ENCODE measurements at places on chromosomes 1 and 21.

- DNase-seq: no peak
These were observed 147.7 kb downstream of the FAF1 start for GRCh38 chr1:50812346-50812745.

DNA sequence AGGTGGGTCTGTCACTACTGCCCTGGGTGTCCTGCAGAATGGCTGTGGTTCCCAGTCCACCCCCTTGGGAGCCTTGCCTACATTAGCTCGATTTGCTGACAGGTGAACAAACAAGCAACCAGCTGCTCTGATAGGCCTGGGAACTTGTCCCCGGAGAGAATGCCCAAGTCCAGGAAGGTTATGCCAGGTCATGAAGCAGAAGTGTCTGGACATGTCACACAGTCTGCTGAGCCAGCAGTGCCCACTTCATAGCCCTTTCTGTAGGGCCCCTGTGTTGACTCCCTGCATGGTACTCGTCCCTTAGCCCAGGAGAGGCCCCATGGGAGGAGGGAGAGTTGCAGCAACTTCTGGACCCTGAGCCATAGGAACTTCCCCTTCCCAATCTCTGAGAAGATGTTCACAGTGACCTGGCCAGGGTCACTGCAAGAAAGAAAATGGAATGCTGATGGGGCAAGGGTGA lies 31.0 kb downstream of the UCK2 start:
- no peak for DNase-seq

GRCh38 chr1:211644653-211645052 lies 30.8 kb downstream of the NEK2 start:
- no peak for DNase-seq

DNA sequence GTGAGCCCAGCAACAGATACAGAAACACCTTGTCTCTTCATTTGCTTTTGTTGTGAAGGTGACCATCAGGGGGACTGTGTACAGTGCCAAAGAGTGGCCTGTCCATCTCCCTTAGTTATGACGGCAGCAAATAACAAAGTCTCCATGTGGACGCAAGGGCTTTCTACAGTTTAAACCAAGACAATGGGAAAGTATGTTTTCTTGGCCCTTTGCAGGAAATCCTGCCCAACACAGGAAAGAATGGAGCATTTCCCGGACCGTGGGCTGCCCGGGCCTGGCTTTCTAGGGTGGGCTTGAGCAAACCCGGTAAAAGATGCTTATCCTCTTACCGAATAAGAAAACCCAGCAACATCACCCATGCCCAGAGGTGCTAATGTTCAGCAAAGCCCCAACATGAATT lies 87.3 kb downstream of the ZBTB18 start:
- DNase-seq: no peak

DNA sequence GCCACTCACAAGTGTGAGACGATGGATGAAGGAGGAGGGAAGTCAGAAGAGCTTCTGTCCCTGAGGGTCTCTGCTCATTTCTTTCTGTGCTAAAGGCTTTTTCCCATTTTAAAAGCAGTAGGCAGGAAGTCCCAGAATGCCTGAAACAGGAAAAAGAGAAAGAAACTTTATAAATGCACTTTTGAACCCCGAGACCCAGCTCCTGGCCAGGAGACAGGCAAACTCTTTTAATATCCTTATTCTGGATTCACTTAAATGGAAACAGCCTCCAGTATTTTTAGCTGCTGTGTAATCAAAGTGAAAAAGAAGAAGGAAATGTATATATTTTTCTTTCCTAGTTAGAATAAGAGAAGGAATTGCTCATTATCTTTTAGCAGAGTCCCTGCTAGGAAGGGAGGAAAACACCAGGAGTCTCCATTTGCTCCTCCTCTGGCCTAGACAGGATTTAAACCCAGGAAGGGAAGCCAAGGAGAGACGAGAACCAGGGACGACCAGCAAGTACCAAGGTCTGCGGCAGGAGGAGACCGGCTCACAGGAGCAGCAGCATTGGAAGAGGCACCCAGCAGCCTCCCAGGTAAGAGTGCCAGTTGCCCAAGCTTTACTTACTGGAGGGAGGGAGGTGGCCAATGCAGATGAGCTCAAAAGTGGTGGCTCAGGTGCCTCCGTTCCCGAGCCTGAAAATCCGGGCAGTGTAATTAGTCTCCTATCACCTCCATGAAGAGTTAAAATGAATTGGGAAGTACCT lies at the start of gene TNN:
TNN (plus strand) TSS at position 472 of the 745 bp plus-strand sequence. CDS start 9,586 bp downstream, outside the sequence.
- no peak for DNase-seq

GRCh38 chr1:235290740-235291502 lies 37.1 kb downstream of the ARID4B start:
- DNase-seq: no peak

DNA sequence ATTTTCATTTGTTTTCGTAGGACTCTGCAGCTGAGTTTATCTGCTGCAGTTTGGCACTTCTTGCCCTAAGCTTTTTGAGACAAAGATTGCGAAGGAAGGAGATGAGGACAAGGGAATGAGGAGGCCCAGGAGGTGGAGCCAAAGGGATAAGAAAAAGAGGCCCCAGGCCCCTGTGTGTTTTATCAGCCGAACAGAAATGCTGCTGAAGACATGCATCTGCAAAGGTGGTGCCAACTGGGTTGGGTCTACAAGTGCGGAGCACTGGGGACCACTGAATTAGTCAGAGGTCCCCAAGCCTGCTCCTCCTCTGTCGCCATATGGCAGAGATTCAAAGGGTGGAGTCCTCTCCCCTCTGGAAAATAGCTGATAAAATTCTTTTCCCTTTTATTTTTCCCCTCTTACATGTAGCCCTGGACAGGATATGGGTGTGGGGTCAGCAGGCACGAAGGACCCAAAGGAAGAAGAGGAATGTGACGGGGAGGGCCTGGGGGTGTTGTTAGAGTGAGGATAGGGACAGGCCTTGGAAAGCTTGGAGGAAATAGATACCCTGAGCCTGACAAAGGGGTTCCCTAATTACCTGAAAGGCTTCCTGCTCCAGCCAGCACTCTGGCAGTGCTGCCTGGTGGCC lies 2.7 kb downstream of the CD34 start:
- DNase-seq: no peak

GRCh38 chr1:234539666-234540403 lies 60.9 kb upstream of the TARBP1 start:
- no peak for DNase-seq

DNA sequence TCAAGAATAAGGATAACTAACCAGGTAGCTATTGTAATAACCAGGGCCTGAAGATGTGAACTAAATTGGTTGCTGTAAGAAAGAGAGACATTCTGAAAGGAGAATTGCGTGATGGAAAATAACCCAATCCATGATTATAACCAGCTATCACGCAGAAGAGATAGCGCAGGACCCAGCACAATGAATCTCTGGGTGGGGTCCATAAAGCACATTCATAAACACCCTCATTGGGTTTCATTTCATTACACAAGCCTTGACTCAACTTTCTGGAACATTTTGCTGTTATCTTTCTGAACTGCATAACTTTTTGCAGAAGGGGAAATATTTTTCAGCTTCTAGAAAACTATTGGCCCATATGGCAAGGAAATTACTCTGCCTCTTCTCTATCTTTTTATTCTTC lies 45.3 kb upstream of the CDC7 start:
- no peak for DNase-seq

DNA sequence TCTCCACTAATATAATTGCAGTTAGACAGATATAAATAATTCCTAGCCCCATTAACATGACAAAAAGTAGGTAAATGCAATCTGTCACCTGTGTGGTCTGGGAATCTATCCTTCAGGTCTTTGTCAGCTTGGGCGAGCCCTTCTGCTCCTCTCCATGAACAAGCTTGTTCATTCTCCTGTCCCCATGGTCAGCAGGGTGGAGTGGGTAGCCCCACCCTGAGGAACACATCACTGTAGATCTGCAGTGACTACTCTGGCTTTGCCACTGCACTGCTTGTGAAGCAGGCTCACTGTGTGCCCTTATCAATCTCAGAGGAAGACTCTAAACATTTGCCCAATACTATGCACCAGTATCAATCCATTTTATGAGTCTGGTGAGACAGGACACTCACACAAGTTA lies 279.0 kb downstream of the MATN1 start:
- no peak for DNase-seq

DNA sequence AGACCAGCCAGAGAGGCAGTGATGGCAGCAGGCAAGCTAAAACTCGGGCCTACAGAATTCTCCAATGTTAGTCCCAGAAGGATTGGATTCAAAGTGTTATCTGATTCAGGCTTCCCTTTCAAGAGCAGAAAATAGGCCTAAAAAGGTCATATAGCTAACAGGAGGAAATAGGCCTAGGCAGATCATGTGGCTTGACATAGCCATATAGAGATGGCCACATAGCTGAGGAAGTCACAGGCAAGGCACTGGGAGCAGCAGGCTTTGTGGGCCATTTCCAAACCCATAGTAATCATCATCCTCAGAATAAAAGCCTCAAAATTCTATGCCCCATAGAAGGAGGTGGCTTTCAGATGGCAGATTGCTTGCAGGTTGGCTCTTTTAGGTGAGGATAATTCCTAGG lies 29.0 kb upstream of the LMO4 start:
- no peak for DNase-seq

DNA sequence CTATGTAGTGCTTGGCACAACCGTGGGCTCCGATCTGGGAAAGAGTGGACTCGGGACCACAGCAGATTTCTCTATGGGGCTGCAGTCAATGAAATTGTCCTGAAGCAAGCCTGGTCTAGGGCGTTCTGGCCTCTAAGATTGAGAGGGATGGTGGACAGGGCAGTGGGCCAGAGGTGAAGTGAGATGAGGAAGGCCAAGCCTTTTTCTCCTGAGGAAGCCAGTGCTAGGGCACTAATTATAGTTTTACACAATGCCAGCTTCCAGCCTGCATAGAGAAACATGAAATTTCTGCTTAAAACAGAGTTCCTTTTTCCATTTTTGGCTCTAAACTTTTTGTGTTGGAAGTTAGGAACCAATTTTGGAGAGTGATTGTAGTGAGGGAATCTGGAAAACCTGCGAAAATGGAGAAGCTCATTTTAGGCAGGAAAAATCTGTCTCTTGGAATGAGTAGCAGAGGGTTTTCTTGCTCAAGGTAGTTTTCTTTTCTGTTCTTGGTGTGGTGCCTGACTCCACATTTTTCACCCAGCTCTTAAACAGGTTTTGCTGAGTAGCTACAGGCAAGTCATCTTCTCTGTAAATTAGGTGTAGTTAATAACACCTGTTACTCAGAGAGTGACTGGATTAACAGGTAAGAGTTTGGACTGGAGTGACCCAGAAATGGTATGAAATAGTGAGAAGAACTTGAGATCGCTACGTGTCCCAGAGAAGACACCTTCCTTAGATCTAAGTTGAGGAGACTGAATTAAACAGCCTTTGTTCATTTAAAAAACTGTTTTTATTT lies 22.1 kb downstream of the UCK2 start:
- no peak for DNase-seq

DNA sequence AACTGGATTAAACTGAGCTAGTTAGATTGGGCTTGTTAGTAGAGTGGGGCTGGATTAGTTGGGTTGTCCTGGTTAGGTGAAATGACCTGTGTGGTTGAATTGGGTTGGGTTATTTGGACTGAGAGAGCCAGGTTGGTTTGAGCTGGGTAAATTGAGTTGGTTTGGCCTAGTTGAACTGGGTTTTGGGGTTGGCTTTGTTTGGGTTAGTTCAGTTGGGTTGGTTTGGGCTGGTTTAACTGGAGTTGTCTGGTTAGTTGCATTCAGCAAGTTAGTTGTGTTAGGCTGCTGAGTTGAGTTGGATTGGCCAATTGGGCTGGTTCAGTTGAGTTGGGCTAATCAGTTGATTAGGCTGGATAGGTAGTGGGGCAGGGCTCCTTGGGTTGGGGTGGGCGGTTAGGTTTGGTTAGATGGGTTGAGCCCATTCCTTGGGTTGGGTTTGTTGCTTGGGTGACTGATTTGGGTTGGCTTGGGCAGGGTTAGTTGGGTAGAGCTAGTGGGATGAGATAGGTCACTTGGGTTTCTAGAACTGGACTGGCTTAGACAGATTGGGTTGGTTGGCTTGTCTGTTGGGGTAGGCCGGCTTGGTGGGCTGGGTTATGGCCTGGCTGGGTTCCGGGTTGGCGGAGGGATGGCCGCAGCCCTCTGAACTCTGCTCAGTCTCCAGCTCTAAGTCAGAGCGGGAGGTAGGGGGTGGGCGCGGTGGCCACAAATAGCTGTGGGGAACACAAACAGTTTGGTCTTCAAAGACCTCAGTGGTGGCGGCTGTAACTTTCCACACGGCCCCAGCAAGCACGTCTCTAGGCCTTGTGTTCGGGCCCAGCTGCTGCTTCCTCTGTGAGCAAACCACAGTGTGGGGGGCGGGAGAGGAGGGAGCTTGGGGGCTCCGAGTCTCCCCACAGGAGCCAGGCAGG lies 67.2 kb upstream of the RUNX3 start:
- DNase-seq: no peak

- DNase-seq: no peak
These were observed 42.7 kb upstream of the ATP1A1 start for GRCh38 chr1:116330342-116330652.

- DNase-seq: no peak
These were observed 83.0 kb upstream of the ZC3H12A start for GRCh38 chr1:37391211-37392011.

GRCh38 chr1:26677306-26678115 lies 18.3 kb upstream of the ARID1A start:
- no peak for DNase-seq

- no peak for DNase-seq
These were observed 15.6 kb downstream of the ZMPSTE24 start for GRCh38 chr1:40273547-40274166.

GRCh38 chr21:35328856-35329455 lies 279.9 kb upstream of the RUNX1 start:
- DNase-seq: no peak

GRCh38 chr21:41806773-41807172 lies 39.9 kb upstream of the RIPK4 start:
- DNase-seq: no peak

DNA sequence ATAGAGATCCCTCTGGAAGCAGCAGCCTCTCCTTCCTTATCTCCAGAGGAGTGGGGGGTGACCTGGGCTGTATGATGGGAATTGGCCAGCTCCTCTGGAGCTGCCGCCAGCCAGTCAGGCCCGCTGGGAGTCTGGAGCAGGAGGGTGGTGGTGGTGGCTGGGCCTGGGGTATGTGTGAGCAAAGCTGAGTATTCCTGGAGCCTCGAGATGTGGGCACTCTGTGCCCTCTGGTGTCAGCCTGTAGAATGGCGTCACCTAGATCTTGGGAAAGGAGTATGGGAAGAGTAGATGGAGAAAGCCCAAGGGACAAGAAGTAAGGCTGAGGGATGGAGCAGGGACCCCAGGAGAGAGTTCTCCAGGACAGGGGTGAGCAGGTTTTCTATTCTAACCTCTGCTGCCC lies 16.0 kb downstream of the VANGL2 start:
- DNase-seq: no peak

GRCh38 chr1:54794451-54795355 lies 6.4 kb downstream of the TTC22 start:
- DNase-seq: no peak

Data from fibroblast of skin of left quadriceps (primary cell).